A549 treated with CORT108297 at 1 μM for 4 hours (cell line): ENCODE measurements at places on chromosomes 11 and 22. TPM values are rescaled to one million over a fixed set of nuclear protein-coding genes. Genes with fewer than 3 reads are reported as not detected.

OLFML1 gene
- total RNA-seq = 0.03 TPM in 1 of 5 replicates, not detected in the others

HORMAD2 gene
- not detected in 5 replicates for total RNA-seq

IGSF9B gene
- total RNA-seq = 0.54 to 1.7 TPM (median 1.1 TPM) in 5 replicates

LRRN4CL gene
- total RNA-seq = 0.04 to 0.21 TPM (median 0.05 TPM) in 4 of 5 replicates, not detected in the other

GPR83 gene
- total RNA-seq = 0.03 to 0.08 TPM (median 0.05 TPM) in 5 replicates

MRGPRF gene
- total RNA-seq = 0.05 to 0.08 TPM (median 0.06 TPM) in 5 replicates
